ENCODE measurements at places on chromosomes 3 and 15.
A peak's percentile ranks its signal among the peaks of the same experiment; 100 is the strongest.

DNA sequence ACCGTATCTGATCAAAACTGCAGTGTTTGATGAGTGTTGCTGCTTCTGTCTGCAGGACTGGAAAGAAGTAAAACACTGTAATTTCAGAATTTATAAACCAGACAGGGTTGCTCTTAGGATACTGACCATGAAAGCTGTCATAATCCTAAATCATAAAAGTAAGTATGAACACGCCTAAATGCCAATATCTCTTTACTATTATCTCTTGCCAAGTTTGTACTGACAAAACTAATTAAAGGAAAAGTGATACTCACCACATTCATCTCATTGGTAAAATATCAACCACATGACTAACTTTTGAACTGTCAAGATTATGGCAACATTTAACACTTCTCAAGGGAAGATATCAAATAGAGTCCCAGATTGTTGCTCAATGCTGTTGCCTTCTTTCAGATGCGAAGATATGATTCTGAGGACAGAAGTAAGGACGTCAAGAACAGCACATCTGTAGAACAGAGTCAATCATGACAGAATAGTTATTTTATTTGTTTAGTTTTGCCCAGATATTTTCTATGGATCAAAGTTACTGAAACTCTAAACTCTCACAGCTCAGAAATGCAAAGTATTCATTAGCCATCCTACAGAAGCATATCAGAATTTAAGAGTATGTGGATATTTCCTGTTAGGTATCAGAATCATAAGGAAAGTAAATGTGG lies 61.4 kb upstream of the COL8A1 start:
- DNase-seq: no peak

DNA sequence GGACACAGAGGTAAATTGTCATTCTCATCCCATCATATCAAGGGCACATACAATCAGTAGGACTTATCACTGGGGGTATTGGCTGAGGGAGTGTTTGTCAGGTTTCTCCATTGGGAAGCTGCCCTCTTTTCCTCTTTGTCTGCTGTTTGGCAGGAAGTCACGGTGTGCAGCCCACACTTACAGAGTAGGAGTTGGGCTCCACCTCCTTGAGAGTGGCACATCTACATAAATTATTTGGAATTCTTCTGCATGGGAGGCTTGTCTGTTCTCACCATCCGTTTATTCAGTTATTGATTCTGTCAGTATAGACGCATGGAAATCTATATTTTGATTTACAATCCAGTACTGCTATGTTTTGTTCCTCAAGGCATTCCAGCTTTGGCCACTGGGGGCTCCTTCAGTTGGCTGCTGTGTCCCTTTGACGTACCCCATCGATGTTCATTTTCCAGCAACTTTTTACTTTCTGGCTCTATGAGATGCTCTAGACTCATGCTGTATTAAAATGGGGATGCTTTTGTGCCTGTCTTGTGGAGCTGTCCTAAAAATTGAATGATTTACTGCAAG lies 200.3 kb downstream of the SLCO3A1 start:
- DNase-seq: no peak

GRCh38 chr3:58009026-58009748 lies 965 bp downstream of the FLNB start:
- peak; percentile 59 for DNase-seq

- DNase-seq: no peak
Observed at GRCh38 chr3:104849070-104849469, 517.6 kb upstream of the ALCAM start.

GRCh38 chr15:84835661-84836337 lies 18.6 kb downstream of the ALPK3 start:
- DNase-seq: no peak

- no peak for DNase-seq
Observed at GRCh38 chr3:17749281-17749680, 6.8 kb upstream of the TBC1D5 start.

GRCh38 chr15:64112073-64112772 lies 16.4 kb downstream of the SNX1 start:
- DNase-seq: no peak

GRCh38 chr15:85097250-85097649 lies 115.6 kb downstream of the PDE8A start:
- DNase-seq: no peak

DNA sequence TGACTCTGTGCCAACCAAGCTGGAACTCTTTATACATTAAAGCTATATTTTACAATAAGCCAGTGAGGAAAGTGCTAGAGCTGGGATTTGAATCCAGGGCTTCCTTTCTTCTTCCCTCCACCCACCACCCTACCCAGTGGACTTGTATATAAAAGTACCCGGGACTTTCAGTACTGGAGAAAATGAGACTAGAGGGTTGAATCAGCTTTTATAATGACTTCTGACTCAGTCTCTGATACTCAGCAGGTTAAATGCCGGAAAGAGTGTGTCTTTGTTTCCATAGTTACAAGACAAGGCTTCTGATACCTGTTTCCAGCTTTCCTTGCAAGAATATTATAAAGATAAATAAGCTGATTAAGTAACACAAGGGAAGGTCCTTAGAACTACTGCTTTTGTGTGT lies 80.9 kb downstream of the FRMD4B start:
- DNase-seq: no peak

- no peak for DNase-seq
Observed at GRCh38 chr3:33664195-33664594, 53.9 kb downstream of the CLASP2 start.

DNA sequence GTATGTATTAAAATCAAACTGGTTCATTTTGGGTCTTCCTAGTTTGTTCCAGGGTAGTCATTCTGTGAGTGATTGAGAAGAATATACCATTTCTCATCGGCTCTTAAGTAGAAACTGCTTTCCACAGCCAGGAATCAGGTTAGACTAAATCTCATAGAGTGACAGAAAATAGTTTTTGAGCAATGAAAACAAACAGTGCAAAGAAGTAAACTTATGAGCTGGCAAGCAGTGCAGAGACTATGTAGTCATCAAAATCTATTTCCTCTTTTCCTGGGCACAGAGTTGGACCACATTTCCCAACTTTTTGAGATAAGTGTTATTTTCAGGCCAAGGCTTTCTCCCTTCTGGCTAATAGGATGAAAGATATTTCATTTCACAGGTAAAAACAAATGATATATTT lies 66.5 kb downstream of the UBE3A start:
- no peak for DNase-seq

- DNase-seq: no peak
Observed at GRCh38 chr15:90903733-90904536, 833 bp downstream of the MAN2A2 start.

GRCh38 chr15:43920254-43920600 lies 93.4 kb downstream of the WDR76 start:
- DNase-seq: no peak

DNA sequence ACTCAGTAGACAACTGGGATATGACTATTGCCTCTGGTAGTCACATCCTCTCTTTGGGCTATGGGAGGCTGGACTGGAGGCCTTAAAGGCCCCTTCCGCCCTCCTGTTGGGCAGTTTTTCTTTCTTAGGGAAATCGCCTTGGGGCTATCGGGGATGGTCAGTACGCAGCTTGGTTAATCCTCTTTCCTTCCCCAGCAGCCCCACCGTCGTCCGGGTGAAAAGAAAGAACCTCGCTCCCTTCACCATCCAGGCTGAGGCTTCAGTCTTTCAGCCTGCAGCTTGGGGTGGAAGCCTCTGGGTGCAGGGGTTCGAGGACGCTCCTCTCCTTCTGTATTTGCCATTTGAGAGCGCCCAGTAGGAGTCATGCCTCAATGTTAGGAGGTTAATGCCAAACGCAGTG lies 641 bp upstream of the ST6GAL1 start:
- DNase-seq: no peak

- DNase-seq: no peak
Observed at GRCh38 chr3:116160594-116160993, 284.7 kb downstream of the LSAMP start.

GRCh38 chr3:101383156-101383575 lies 62.8 kb upstream of the IMPG2 start:
- DNase-seq: no peak

DNA sequence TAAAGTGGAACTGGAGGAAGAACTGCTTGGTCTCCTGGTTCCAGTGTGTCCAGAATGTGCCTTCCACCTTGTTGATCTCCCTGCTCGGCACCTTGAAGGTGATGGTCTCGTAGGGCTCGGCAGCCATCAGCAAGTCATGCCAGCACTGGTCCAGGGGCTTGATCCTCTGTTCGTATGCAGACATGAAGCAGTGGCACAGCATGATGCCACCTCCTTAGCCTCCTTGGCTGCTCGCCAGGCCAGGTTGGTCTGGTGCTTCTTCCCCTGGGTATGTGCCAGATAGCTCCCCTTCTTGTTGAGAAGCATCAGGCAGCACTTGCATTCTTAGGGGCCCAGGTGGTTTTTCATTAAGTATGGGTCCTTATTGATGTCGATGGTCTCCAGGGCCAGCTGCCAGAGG lies 17.8 kb upstream of the TXNRD3 start:
- DNase-seq: no peak

DNA sequence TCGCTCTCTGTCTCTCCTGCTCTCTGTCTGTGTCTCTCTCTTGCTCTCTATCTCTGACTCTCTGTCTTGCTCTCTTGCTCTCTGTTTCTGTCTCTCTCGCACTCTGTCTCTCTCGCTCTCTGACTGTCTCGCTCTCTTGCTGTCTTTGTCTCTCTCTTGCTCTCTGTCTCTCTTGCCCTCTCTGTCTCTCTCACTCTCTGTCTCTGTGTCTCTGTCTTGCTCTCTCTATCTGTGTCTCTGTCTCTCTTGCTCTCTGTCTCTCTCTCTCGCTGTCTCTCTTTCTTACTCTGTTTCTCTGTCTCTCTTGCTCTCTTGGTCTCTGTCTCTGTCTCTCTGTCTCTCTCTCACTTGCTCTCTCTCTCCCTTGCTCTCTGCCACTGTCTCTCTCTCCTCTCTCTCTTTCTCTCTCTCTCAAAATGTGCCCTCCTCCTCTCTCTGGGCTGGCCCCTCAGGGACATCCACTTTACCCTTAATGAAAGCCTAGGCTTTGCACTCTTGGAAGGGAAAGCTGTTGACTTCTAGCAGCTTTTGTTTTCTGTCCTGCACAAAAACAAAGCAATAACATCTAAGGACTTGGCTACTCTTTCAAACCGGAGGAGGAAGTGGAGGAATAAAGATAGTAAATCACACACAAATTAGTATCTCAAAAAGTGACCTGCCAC lies 73.9 kb upstream of the NR2E3 start:
- no peak for DNase-seq

GRCh38 chr3:3446251-3446650 lies 266.8 kb upstream of the CRBN start:
- no peak for DNase-seq

DNA sequence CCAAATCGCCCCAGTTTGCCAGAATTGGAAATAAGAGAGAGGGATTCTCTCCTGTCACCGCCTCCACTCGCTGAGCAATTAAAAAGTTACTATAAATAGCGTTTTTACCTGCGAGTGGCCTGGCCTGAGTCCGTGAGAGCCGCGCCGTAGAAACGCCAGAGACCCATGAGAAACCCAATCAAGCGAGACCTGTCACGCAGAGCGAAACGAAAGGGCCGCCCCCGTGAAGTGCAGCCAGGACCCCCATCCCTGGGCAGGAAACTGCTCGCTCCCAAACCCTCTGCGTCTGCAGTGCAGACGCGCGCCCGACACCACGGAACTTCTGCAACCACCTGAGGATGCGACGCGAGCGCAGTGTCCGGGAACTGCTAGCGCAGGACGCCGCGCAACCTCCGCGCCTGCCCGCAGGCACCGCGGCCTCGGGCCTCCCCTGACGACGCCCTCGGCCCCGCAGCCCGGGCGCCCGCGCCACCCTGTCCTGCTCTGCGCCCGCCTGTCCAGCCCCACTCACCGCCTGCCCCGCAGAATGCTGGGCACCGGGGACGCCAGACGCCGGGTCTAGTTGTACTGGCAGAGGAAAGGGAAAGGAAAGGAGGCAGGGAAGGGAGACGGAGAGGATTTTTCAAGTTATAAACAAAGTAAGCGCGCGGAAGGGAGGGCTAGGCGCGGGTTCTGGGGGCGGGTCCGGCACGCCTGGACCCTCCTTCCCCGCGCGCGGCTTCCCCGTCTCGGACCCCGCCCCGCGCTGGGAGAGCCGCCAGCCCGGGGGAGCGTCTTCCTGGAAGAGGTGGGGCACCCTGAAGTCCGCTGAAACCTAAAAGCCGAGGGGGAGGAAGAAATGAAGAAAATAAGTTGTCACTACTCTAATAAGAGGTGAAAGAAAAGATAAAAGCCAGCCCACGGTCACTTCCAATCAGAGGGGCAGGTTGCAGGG lies at the start of gene PLSCR4:
PLSCR4 (minus strand) TSS at position 657 of the 934 bp plus-strand sequence. CDS start 29,034 bp downstream, outside the sequence.
- peak; percentile 3 for DNase-seq

GRCh38 chr3:119657887-119658702 lies 2.3 kb downstream of the POPDC2 start:
- no peak for DNase-seq

DNA sequence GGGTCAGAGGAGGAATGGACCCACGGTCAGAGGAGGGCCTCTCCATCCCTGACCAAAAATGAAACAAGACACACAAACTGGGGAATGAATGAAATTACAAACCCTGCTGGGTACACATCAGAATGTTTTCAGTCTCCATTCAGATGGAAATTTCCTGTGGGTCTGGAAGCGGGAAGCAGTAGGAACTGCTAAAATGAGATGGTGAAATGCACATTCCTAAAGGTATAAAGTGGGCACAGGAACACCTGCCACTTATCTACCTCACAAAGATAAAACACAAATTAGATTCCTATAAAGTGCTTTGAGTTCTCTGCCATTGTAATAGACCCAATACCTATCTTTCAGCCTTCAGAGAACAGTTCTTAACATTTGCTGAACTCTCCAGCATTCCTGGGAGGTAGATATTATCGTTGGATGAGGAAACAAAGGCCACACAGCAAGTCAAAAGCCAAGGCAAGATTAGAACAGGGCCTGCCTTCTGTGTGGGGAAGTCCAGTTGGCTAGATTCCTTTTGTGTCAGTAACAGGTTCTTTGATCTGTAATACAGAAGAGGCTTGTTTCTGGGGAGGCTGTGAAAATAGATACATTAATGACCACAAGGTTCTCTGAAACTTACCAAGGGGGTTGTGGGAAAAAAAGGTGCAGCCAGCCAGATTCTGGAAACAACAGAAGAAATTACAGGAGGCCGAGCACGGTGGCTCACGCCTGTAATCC lies 98.4 kb downstream of the IGF2BP2 start:
- DNase-seq: no peak

DNA sequence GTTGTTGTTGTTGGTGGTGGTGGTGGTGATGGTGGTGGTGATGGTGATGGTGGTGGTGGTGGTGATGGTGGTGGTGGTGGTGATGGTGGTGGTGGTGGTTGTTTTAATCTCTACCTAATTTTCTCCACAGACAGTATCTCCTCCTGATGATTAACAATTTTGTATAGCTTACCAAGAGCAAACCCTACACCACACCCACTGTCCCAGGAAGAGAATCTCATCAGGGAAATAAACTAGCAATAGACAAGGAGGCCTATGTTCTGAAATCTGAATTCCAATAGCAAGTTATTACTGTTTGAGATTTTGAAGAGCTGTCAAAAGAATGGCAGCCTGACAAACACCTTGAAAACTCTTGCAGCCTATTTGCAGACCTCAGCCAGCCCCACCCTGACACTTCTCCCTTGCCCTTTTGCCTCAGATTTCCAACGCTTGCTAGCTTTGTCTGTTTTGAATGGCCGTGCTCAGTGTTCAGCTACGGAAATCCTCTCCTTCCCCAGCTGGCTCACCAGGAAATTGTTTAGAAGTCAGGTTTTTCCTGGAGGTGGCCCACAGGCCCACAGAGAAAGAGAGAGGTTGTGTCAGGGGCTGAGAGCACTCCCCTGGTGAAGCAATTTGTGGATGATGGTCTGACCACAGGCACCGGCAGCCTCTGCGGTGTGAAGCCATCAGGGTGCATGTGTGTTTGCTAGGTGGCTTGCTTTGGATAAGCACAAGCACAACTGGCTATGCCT lies 101.6 kb downstream of the MAGI1 start:
- DNase-seq: no peak

GRCh38 chr15:40754574-40754882 lies 526 bp downstream of the RMDN3 start:
- no peak for DNase-seq

GRCh38 chr15:80106051-80106450 lies 46.6 kb downstream of the ZFAND6 start:
- no peak for DNase-seq

All from B cell (primary cell).